Bladder microvascular endothelial cell (primary cell): ENCODE measurements at places on chromosomes 2 and 18. TPM values are rescaled to one million over a fixed set of nuclear protein-coding genes. Genes with fewer than 3 reads are reported as not detected.

EVA1A gene
- total RNA-seq, result 74.0 and 127 TPM in 2 replicates

MYCN gene
- total RNA-seq, result 5.0 and 6.2 TPM in 2 replicates

PROKR1 gene
- total RNA-seq, result not detected in 2 replicates

PSME4 gene
- 18.3 and 52.6 TPM in 2 replicates for total RNA-seq

HRH4 gene
- not detected in 2 replicates for total RNA-seq

SERPINB10 gene
- not detected in 2 replicates for total RNA-seq

GKN1 gene
- total RNA-seq, result not detected in 2 replicates

SETBP1 gene
- 0.16 and 2.5 TPM in 2 replicates for total RNA-seq

ANKRD29 gene
- total RNA-seq, result 3.8 and 4.9 TPM in 2 replicates

CD226 gene
- 0.32 and 1.0 TPM in 2 replicates for total RNA-seq

C2orf92 gene
- total RNA-seq, result 0.97 and 4.0 TPM in 2 replicates

PRSS56 gene
- total RNA-seq, result not detected in 2 replicates

TBR1 gene
- total RNA-seq, result under 0.01 TPM in 1 of 2 replicates, not detected in the other
